ENCODE measurements at places on chromosomes 6 and 20. TPM values are rescaled to one million over a fixed set of nuclear protein-coding genes. Genes with fewer than 3 reads are reported as not detected.

MATN4 gene
- polyA plus RNA-seq = 0.45 TPM

RAB44 gene
- 0.12 TPM for polyA plus RNA-seq

FOXQ1 gene
- 0.08 TPM for polyA plus RNA-seq

SCAF8 gene
- polyA plus RNA-seq = 36.5 TPM

DPPA5 gene
- polyA plus RNA-seq = not detected

TINAG gene
- polyA plus RNA-seq = not detected

CSE1L gene
- polyA plus RNA-seq = 53.3 TPM

SIRPB2 gene
- 1.9 TPM for polyA plus RNA-seq

OR10C1 gene
- polyA plus RNA-seq = not detected

CDH26 gene
- 0.85 TPM for polyA plus RNA-seq

UBE2C gene
- polyA plus RNA-seq = 26.2 TPM

RSPH4A gene
- 0.50 TPM for polyA plus RNA-seq

TBPL1 gene
- 18.5 TPM for polyA plus RNA-seq

RTN4IP1 gene
- 6.9 TPM for polyA plus RNA-seq

CNBD2 gene
- polyA plus RNA-seq = 0.19 TPM

POPDC3 gene
- 74.6 TPM for polyA plus RNA-seq

DEFB132 gene
- not detected for polyA plus RNA-seq

CPXM1 gene
- polyA plus RNA-seq = 46.8 TPM

CGA gene
- polyA plus RNA-seq = 0.54 TPM

PHACTR3 gene
- 5.0 TPM for polyA plus RNA-seq

LPIN3 gene
- 4.7 TPM for polyA plus RNA-seq

TFAP2D gene
- polyA plus RNA-seq = not detected

ANKEF1 gene
- polyA plus RNA-seq = 1.6 TPM

TCP11 gene
- 0.34 TPM for polyA plus RNA-seq

CDSN gene
- not detected for polyA plus RNA-seq

BANF2 gene
- not detected for polyA plus RNA-seq

OR12D3 gene
- not detected for polyA plus RNA-seq

KCNK5 gene
- 1.1 TPM for polyA plus RNA-seq

CST9L gene
- not detected for polyA plus RNA-seq

FOXF2 gene
- polyA plus RNA-seq = 0.90 TPM

PAK5 gene
- polyA plus RNA-seq = 0.13 TPM

NKAIN2 gene
- 5.2 TPM for polyA plus RNA-seq

LPA gene
- not detected for polyA plus RNA-seq

SEMG1 gene
- not detected for polyA plus RNA-seq

FRS3 gene
- 9.1 TPM for polyA plus RNA-seq

PTCRA gene
- not detected for polyA plus RNA-seq

ARFGEF2 gene
- 13.7 TPM for polyA plus RNA-seq

OXT gene
- polyA plus RNA-seq = 0.50 TPM

LAMA4 gene
- polyA plus RNA-seq = 157 TPM

PI16 gene
- 17.2 TPM for polyA plus RNA-seq

SMPDL3A gene
- 16.0 TPM for polyA plus RNA-seq

RPP40 gene
- polyA plus RNA-seq = 13.2 TPM

TOX2 gene
- 4.1 TPM for polyA plus RNA-seq
